ENCODE measurements at places on chromosomes 13 and 19.

- DNase-seq = no peak
These were observed 5.3 kb upstream of the GSK3A start for GRCh38 chr19:42247640-42248199.

DNA sequence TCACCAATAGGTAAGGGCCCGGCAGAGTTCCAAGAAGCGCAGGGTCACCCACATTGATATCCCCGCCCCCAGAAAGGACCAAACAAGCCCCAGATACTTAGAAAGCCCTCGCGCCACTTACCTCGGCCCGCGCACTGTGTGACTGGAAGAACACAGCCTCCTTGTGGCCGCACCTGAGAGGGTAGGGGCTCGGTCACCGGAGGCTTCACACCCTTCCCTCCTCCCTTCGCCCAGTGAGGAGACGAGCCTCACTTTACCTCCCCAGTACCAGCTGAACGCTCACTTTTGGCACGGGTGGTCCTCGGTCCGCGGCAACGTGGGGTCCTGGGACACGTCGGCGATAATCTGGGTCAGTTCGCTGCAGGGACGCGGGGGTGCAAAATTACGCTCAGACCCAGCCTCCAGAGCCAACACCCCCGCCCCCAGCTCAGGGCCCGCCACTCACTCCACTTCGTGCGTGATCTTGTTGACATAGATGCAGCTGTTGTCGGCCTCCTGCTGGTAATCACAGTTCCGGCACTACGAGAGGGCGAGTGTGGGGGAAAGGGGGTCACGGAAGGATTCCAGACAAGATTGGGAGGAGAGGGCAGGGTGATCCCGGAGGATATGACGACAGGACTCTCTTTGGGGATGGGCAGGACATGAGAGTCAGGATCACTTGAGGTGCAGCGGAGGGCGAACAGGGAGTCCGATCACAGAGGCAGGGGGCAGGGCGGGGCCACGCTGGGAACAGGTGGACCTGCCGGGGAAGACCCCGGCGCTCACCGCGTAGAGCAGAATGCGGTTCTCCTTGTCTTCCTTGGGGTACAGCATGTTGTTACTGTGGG lies 568 bp downstream of the POLR2I start:
- DNase-seq = no peak

- peak; percentile 7 for DNase-seq
These were observed 108.2 kb downstream of the SHISA2 start for GRCh38 chr13:25943658-25944057.

DNA sequence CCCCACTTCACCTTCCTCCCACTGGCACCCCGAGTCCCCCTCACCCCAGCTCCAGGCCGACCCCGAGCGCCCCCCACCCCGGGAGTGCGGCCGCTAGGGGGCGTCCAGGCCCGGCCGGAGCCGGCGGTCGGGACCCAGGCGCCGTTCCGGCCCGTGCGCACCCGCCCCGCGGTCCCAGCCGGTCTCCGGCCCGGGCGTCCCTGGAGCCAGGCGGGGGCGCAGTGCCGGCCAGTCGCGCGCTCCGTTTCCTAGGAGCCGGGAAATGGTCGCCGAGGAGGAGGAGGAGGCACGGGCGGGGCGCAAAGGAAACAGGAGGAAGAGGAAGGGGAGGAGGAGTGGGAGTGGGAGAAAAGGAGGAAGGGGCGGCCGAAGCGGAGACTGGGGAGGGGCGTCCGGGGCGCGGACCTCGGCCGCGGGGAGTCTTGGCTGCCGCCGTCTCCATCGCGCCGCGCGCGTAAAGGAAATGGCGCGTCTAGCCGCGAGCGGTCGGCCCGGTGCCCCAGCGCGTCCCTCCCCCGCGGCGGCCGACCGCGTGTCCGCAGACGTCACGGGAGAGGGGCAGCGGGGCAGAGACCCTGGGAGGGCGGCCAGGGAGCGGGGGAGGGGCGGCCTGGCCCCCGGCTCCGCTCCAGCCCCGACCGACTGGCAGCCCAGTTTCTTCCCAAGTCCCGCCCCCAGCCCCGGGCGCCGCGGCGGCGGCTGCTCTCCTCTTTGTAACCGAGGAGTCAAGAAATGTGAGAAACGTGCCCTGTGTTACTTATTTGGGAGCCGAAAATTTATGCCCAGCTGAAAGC lies 1.1 kb upstream of the KCTD15 start:
- DNase-seq = no peak
